ENCODE measurements at places on chromosomes 5 and 9. TPM values are rescaled to one million over a fixed set of nuclear protein-coding genes. Genes with fewer than 3 reads are reported as not detected.

GRCh38 chr9:96141666-96142065 lies 160.3 kb downstream of the HSD17B3 start:
- no peak for DNase-seq

Gene ADCY2
- total RNA-seq: not detected

Gene MYOZ3
- 0.07 TPM for total RNA-seq

DNA sequence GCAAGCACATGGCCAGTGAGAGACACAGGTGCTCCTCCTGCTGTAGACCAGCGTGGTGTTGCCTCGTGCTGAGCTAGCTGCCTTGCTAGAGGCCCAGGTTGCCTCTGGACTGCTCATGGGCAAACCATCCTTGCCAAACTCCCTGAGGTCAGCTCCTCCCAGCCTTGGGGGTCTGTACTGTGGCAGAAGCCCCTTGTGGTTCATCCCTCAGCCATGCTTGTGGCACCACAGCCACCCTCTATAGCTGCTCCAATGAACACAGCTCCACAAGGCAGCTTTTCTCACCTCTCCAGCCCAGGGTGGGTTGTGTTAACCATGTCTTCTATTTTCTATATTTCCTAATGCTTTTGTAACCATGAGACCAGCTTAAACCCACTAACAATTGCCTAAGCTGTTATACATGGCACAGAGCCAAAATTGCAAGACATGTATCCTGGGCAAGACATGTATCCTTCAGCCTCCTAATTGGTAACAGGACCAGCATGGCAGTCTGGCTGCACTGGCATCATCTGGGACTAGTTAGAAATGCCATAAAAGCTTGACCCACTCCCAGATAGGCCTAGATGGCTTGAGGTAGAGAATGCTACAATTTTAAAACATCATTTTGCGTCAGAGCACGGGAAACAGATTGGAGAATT lies 183.1 kb upstream of the S1PR3 start:
- DNase-seq: no peak

Gene BHMT2
- not detected for total RNA-seq

GRCh38 chr5:72093217-72093616 lies 14.1 kb upstream of the MAP1B start:
- no peak for DNase-seq

GRCh38 chr9:112861638-112862555 lies 28.8 kb downstream of the SLC46A2 start:
- DNase-seq: no peak

GRCh38 chr5:15539951-15540350 lies 40.0 kb downstream of the FBXL7 start:
- DNase-seq: no peak

Gene GALNT12
- total RNA-seq: 3.6 TPM

- DNase-seq: no peak
These were observed 590.4 kb upstream of the WWC1 start for GRCh38 chr5:167701051-167701450.

Gene PTPN3
- 3.6 TPM for total RNA-seq

GRCh38 chr5:43150748-43151147 lies 30.0 kb downstream of the ZNF131 start:
- DNase-seq: no peak

Gene FABP6
- not detected for total RNA-seq

DNA sequence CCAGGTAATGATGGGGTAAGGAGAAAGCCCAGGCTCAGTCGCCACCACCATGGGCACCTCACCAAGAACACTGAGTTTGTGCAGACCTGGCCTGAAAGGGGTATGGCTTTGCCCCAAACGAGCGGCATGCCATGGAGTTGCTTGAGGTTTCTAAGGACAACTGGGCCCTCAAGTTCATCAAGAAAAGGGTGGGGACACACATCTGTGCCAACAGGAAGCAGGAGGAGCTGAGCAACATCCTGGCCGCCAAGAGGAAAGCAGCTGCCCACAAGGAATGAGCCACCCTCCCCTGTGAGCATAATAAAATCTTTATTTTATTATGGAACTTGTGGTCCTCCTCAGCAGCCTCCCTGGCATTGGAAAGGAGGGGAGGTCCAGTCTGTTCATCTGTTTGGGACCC lies 23.8 kb downstream of the CD14 start:
- DNase-seq: no peak

- no peak for DNase-seq
These were observed 42.9 kb downstream of the ZCCHC7 start for GRCh38 chr9:37163299-37163698.

Gene EQTN
- not detected for total RNA-seq

Gene AJM1
- 5.7 TPM for total RNA-seq

DNA sequence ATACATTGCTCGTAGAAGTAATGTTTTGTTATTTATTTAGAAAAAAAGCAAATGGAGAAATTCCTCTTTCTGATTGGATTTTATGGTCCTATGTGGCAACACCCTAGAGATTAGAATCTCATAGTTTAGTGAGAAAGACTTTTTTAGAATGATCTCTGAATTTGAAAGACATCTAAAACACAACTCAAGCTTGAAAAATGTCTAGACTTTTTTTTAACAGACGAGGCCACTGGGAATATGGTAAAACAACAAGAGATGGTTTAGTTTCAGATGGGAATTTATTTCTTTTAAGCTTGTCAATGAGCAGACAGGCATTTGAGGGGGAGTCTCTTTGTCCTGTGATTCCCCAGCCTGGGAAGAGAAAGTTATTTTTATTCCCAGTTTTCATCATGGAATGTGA lies 122.1 kb downstream of the NTRK2 start:
- DNase-seq: no peak

DNA sequence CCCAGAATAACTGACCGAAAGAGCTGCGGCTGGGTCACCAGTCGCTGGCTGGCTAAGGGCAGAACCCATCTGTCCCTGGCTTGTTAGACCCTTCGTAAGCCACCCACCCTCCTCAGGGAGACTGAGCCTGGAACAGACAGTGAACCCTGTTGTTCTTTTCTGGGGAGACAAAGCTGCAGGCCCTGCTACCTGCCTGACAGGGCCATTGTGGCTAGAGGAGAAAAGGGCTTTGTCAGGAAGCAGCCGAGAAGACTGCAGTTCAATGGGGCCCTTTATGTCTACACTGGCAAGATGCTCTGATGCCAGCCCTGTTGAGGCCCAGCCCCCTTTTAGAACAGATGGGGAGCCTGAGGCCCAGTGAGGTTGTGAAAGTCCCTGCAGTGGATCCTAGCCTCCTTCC lies 3.7 kb upstream of the NIPAL4 start:
- no peak for DNase-seq

- DNase-seq: no peak
These were observed 74.2 kb upstream of the TNFSF8 start for GRCh38 chr9:115004545-115004944.

Gene ERAP2
- 51.3 TPM for total RNA-seq

Gene STK32A
- total RNA-seq: not detected

- no peak for DNase-seq
These were observed 3.8 kb upstream of the LCN1 start for GRCh38 chr9:135517407-135517822.

Gene PCDHB11
- total RNA-seq: not detected

- DNase-seq: no peak
These were observed 20.4 kb downstream of the GOLPH3 start for GRCh38 chr5:32153723-32154122.

DNA sequence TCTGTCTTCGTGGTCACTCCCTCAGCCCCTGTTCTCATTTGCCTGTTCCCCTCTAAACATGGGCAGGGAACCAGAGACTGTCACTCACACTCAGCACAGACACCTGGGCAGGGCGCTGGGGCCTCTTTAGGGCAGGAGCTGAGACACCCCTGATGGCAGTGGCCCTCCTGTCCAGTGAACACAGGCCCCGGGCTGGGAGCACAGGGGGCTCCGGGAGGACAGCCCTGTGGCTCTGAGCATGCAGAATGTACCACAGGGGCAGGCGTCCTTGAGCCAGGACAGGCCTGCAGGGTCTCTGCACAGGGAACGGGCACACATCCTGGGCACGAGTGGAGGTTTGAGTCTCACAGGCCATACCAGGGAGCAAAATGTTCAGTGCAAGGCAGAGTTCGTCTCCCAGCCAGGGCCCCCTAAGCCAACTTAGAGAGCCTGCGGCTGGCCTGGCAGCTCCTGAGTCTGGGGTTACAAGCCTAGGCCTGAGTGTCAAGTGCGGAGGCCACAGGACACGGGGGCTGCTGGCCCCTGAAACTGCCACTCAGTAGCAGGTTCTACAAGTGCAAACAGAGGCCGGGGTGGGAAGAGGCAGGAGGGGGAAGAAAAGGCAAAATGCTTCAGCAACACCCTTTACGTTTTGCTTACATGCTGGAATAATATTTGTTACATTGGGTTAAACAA lies 55.9 kb upstream of the NKD2 start:
- DNase-seq: no peak

- DNase-seq: no peak
These were observed 94.4 kb downstream of the CAMSAP1 start for GRCh38 chr9:135812961-135813360.

Gene FOXD4L5
- not detected for total RNA-seq

Gene LCN10
- total RNA-seq: 1.1 TPM

Gene PCDHGB3
- total RNA-seq: 0.40 TPM

Gene SHISAL2B
- total RNA-seq: not detected

Gene RASGRF2
- total RNA-seq: 21.1 TPM

GRCh38 chr9:93052791-93053540 lies 5.5 kb upstream of the SUSD3 start:
- no peak for DNase-seq

- peak; percentile 53 for DNase-seq
These were observed 21.0 kb downstream of the NR2F1 start for GRCh38 chr5:93603793-93604643.

- DNase-seq: no peak
These were observed 45.6 kb upstream of the RUFY1 start for GRCh38 chr5:179504600-179505396.

Gene ATP10B
- total RNA-seq: not detected

DNA sequence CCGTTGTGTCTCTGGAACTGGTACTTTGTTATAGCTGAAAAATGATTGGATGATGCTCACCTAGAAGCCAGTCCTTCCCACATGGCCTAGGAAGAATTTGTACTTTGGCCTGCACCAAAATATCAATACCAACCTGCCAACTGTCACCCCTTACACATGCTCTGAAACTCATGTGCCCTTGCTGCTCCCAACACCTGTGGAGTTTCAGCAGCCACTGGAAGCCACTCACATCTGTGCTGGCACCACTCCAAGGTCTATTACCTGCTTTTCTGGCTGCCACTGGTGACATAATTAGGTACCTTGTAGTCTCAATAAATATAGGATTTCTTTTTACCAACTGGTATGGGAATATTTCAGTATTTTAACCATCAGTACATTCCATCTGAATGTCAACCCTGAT lies 363.6 kb downstream of the SH3GL2 start:
- no peak for DNase-seq

GRCh38 chr5:34061993-34062392 lies 19.0 kb upstream of the C1QTNF3 start:
- peak; percentile 40 for DNase-seq

GRCh38 chr9:133691191-133691590 lies 47.0 kb downstream of the SARDH start:
- DNase-seq: no peak

DNA sequence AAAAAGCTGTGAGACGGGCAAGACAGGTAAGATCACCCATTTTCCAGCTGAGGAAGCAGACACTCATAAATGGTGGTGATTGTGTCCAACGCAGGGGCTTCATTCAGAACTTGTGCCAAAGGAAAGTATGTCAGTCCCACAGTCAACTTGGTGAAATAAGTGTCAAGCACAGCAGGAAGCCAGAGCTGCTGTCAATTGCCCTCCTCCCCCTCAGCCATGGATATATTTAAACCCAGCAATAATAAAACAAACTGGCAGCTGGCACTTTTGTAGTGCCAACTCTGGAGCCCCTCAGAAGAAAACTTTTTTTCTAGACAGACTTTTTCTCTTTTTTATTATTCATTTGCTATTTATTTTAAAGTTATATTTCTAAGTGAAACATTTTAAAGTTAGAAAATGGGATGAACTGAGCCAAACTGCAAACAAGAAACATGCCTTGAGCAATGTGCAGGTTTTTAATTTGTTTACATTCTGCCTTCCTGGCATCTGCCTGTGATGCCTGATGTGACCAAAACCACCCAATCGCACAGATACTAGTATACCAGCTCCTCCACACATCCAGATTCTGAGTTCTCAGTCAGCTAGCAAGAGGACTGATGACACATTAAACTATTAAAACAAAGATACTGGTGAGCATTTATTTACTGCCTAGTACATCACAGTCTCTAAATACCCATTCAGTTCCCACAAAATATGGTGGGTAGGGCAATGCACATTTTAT lies 17.0 kb downstream of the DMAC1 start:
- DNase-seq: no peak

GRCh38 chr9:88237991-88238571 lies 99.8 kb upstream of the SPATA31C2 start:
- no peak for DNase-seq

Gene TSSK1B
- total RNA-seq: not detected

DNA sequence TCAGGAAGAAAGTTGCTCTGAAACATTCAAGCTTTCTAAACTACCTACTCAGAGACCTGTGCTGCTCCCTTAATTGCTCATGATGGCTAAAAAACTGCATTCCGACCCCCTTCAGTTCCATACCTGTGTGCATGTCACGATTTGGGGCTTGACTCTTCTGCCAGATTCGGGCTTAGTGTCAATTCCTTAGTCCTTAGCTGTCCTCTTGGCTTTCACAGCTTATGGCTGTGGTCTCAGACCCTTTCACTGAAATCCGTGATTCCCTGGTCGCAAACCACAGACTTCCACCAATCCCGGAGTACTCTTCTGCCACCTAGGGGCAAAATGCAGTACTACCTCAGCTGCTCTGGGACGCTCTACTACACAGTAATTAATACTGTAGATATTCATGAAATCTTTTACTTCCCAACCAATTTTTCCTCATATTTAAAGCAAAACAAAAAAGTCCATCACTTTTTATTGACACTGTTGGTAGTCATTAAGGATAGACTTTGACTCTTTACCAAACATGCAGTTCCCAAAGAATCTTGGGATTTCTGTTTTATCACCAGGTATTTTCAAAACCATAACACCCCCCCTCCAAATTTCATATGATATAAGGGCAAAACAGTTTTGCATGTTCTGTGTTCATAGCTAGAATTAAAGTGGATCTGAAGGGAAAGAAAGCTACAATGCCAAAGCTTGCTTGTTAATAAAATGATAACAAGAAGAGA lies 617.4 kb downstream of the SLCO4C1 start:
- DNase-seq: peak; percentile 76

Gene UBQLN1
- total RNA-seq: 144 TPM

DNA sequence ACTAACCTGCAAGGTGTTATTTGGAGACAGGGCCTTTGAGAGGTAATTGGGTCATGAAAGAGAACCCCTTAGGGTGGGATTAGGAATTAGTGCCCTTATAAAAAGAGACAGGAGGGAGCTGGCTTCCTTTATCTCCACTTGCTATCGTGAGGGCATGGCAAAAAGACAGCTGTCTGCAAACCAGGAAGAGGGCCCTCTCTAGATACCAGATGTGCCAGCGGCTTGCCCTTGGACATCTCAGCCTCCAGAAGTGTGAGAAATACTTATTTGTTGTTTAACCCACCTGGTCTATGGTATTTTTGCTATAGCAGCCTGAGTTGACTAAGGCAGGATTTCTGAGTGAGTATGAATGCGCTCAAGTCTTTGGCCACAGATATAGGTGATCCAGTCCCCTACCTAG lies 978 bp upstream of the RGS14 start:
- no peak for DNase-seq

Data from activated CD4-positive, alpha-beta T cell treated with anti-CD3 and anti-CD28 coated beads, Interleukin-2, amount 10 ng/mL, durations not matched to agents 24 days and 14 days (primary cell).